Ascending aorta (tissue), 2 donors: ENCODE measurements at places on chromosomes 7 and 10. TPM values are rescaled to one million over a fixed set of nuclear protein-coding genes. Genes with fewer than 3 reads are reported as not detected.
A peak's percentile ranks its signal among the peaks of the same experiment; 100 is the strongest.

GIMAP1 gene
- total RNA-seq = 21.2 TPM

SGPL1 gene
- total RNA-seq = 6.2 TPM

SEMA3A gene
- 0.75 TPM for total RNA-seq

GRCh38 chr10:6200734-6201515, 1.8 kb upstream of the PFKFB3 start:
- H3K36me3 ChIP-seq = no peaks in the 10 kb centered on the region
- peaks cover 11% of the 10 kb centered on the region for H3K4me1 ChIP-seq
- H3K27me3 ChIP-seq = no peaks in the 10 kb centered on the region
- no peak for DNase-seq
- peak overlapping the region; percentile 96 for H3K27ac ChIP-seq

GRCh38 chr10:15378569-15378968, 7.5 kb upstream of the FAM171A1 start:
- no peaks in the 10 kb centered on the region for H3K36me3 ChIP-seq
- no peak overlapping the region for H3K27ac ChIP-seq
- no peaks in the 10 kb centered on the region for H3K4me1 ChIP-seq
- DNase-seq = no peak

GRCh38 chr7:111198255-111198654, 107.3 kb downstream of the LRRN3 start:
- H3K36me3 ChIP-seq = no peaks in the 10 kb centered on the region
- no peaks in the 10 kb centered on the region for H3K27me3 ChIP-seq
- no peaks in the 10 kb centered on the region for H3K4me1 ChIP-seq
- DNase-seq = no peak

GRCh38 chr7:132544025-132544424, 32.2 kb downstream of the PLXNA4 start:
- H3K27ac ChIP-seq = no peak overlapping the region
- H3K27me3 ChIP-seq = no peaks in the 10 kb centered on the region
- no peak for DNase-seq
- H3K4me3 ChIP-seq = no peak overlapping the region
- H3K36me3 ChIP-seq = peaks cover 3% of the 10 kb centered on the region
- no peaks in the 10 kb centered on the region for H3K4me1 ChIP-seq

GRCh38 chr7:155798673-155799439, 13.4 kb downstream of the SHH start:
- H3K36me3 ChIP-seq = no peaks in the 10 kb centered on the region
- no peaks in the 10 kb centered on the region for H3K27me3 ChIP-seq
- no peaks in the 10 kb centered on the region for H3K4me1 ChIP-seq
- H3K4me3 ChIP-seq = no peak overlapping the region

DNA sequence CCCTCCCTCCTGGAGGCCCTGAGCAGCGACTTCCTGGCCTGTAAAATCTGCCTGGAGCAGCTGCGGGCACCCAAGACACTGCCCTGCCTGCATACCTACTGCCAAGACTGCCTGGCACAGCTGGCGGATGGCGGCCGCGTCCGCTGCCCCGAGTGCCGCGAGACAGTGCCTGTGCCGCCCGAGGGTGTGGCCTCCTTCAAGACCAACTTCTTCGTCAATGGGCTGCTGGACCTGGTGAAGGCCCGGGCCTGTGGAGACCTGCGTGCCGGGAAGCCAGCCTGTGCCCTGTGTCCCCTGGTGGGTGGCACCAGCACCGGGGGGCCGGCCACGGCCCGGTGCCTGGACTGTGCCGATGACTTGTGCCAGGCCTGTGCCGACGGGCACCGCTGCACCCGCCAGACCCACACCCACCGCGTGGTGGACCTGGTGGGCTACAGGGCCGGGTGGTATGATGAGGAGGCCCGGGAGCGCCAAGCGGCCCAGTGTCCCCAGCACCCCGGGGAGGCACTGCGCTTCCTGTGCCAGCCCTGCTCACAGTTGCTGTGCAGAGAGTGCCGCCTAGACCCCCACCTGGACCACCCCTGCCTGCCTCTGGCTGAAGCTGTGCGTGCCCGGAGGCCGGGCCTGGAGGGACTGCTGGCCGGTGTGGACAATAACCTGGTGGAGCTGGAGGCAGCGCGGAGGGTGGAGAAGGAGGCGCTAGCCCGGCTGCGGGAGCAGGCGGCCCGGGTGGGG, 2.2 kb downstream of the TRIM56 start:
- DNase-seq = no peak
- no peak overlapping the region for H3K4me3 ChIP-seq
- H3K27me3 ChIP-seq = no peaks in the 10 kb centered on the region
- H3K27ac ChIP-seq = no peak overlapping the region
- H3K4me1 ChIP-seq = peaks cover 27% of the 10 kb centered on the region

GRCh38 chr10:5515948-5516761, 8.6 kb upstream of the CALML3 start:
- no peaks in the 10 kb centered on the region for H3K4me1 ChIP-seq
- no peaks in the 10 kb centered on the region for H3K27me3 ChIP-seq
- no peak for DNase-seq
- H3K4me3 ChIP-seq = no peak overlapping the region
- no peak overlapping the region for H3K27ac ChIP-seq

DNA sequence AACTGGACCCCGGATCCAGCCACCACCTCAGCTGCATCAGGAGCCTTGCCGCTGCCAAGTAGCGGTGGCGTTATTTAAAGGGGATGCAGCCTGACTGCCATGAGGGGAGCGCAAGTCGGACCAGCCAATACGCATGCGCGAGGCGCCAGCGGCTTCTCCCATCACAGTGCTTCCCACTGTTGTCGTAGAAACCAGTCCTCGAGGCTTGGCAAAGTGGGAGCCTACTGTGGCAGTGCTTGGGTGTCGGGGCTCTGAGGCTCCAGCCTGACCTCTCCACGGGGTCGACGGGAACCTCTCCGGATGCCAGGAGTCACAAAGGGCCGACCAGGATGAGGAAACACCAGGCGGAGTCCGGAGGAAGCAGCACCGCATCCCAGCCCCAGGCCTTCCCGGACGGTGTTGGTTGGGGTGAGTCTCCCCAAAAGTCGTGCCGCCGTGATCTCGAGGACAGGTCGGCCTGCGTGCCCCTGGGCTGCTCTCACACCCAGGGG, 369.6 kb downstream of the ZNF716 start:
- no peak overlapping the region for H3K27ac ChIP-seq
- no peaks in the 10 kb centered on the region for H3K36me3 ChIP-seq
- H3K4me3 ChIP-seq = no peak overlapping the region
- H3K27me3 ChIP-seq = no peaks in the 10 kb centered on the region
- DNase-seq = no peak
- no peaks in the 10 kb centered on the region for H3K4me1 ChIP-seq
